Glutamatergic neuron (in vitro differentiated cells): ENCODE measurements at places on chromosomes 4 and X. TPM values are rescaled to one million over a fixed set of nuclear protein-coding genes. Genes with fewer than 3 reads are reported as not detected.

DNA sequence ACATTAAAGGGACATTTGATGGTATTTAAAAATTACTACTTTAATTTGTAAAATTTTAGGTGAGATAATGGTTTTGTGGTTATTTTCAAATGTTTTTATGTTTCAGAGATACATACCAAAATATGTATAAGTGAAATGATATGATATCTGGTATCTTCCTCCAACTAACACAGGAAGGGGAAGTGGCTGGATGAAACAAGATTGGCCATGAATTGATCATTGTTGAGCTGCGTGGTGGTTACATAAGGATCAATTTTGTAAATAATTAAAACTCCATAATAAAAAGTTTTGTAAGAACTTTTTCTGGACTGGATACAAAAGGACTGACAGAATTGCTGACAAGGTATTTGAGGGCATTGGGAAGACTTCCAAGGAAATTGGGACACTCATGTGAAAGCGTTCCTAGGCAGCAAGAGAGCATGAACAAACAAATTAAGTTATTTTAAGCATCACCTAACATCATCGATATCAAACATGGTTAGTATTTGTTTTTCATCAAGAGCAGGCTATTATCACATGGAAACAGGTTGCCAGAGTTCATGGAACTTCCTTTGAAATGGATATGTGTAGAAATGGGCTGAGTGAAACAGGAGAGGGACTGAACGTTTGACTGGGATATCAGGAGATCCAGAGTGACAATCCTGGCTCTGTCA, 4.4 kb upstream of the PGM2 start:
- peaks cover 9% of the 10 kb centered on the region for H3K27me3 ChIP-seq
- peaks cover 1% of the 10 kb centered on the region for H3K4me1 ChIP-seq
- H3K4me3 ChIP-seq, result no peak overlapping the region
- no peak overlapping the region for H3K27ac ChIP-seq
- no peak for DNase-seq
- H3K36me3 ChIP-seq, result peaks cover 6% of the 10 kb centered on the region

DNA sequence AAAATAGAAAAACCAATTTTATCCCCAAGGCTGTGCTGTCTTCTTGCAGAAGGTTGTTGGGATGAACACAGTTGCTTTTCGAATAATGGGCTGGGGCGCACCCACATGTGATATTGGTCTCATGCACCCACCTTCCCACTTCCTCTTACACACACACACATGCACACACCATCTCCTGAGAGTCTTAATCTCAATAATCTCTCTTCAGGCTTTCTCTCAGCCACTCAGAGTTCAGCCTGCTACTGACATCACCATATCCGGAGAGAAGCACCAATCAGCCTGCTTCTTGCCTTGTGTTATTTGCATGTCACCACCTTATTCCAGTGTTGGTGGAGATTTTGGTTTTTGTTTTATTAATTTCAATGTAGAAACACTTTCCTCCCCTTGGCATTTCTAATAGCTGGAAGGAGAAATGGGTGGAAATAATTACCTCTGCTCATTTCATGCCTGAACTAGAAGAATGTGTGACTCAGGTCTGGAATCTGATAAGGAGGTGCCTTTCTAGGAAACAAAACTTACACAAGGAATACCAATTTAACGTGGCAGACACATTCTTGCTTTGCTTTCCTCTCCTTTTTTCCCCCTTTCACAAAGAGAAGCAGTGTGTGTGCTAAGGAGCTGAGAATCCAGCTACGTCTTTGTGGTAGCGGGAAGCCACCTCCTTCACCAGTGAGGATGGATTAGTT, 400.2 kb downstream of the MID1IP1 start:
- peaks cover 3% of the 10 kb centered on the region for H3K4me1 ChIP-seq
- no peak for DNase-seq
- H3K4me3 ChIP-seq, result no peak overlapping the region
- H3K36me3 ChIP-seq, result no peaks in the 10 kb centered on the region
- H3K27ac ChIP-seq, result no peak overlapping the region

DNA sequence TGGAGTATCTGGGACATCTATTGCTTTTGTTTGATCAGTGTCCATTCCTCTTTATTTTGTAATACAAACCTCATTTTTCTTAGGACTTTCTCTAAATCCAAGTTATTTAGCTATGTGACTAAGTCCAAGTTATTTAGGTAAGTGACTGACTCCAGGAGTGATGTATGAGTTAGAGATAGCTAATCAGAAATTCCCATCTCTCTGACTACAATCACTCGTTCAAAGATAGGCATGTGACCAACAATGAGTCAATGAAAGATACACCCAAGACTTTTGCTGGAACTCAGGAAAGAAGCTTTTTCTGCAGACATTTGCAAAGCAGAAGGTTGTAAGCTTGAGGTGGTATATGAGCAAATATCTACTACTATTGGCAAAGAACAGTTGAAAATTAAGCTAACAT, 72.5 kb upstream of the KCNIP4 start:
- peaks cover 11% of the 10 kb centered on the region for H3K36me3 ChIP-seq
- no peak overlapping the region for H3K4me3 ChIP-seq
- H3K27ac ChIP-seq, result no peak overlapping the region
- H3K4me1 ChIP-seq, result no peaks in the 10 kb centered on the region
- DNase-seq, result no peak

Gene TMEM271
- total RNA-seq, result 22.7 TPM

Gene SH2D1A
- not detected for total RNA-seq

- H3K27ac ChIP-seq, result no peak overlapping the region
- H3K4me1 ChIP-seq, result no peaks in the 10 kb centered on the region
- peak; percentile 6 for DNase-seq
- peaks cover 9% of the 10 kb centered on the region for H3K27me3 ChIP-seq
- no peak overlapping the region for H3K4me3 ChIP-seq
Observed at GRCh38 chr4:1584498-1584897, 99.6 kb downstream of the FAM53A start.

Gene RIBC1
- total RNA-seq, result 0.64 TPM

DNA sequence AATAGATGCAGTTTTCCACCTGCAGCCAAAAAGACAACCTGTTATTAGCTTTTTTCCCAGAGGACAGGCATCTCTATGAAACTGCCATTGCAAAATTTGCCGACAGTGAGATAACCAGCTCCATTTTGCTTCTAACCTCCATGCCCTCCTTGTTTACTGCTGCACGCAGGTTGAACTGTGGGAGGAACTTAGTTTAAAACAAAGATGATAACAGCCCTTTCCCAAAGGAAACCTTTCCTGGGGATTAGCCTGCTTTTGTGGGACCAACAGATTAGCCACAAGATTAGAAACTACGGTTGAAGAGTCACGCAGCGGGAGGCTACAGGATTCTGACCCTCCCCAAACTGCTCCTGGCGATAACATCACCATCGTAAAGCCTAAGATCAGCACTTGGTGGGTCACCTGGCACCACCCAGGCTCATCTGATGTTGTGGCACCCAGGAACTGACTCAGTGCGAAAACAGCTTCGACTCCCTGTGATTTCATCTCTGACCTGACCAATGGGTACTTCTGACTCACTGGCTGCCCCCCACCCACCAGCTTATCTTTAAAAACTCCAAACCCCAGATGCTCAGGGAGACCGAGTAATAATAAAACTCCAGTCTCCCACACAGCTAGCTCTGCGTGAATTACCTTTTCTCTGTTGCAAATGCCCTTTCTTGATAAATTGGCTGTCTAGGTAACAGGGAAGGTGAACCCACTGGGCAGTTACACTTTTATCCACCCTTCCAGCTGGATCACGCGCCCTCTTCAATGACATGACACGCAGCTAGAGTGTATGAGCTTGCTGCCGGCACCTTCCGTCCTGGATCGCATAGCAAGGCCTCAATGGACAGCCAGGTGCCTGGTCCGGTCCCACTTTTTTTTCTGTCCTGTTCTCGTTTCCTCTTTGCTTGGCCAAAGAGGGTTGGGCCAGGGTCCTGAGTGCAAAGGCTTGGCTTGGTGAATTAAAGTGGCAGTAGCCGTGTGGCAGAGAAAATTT, 27.2 kb downstream of the NOP14 start:
- peaks cover 6% of the 10 kb centered on the region for H3K27me3 ChIP-seq
- DNase-seq, result no peak
- H3K4me3 ChIP-seq, result peak overlapping the region; percentile 84
- H3K36me3 ChIP-seq, result no peaks in the 10 kb centered on the region

DNA sequence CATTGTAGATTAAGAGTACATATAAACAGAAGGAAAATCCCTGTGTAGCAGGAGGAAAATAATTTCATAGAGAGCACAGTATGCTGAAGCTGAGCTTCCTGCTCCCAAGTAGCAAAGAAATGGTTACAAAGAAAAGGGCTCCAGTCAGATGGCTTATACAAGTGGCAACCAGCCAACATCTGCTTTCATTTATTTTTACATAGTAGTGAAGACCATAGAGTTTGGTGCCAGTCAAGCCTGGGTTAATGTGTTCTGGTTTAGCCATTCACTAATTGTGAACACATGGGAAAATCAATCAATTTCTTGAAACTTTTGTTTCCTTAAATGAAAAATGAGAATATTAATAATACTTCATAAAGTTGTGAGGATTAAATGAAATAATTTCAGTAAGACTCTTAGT, 111.3 kb upstream of the ELOVL6 start:
- H3K4me3 ChIP-seq, result no peak overlapping the region
- no peaks in the 10 kb centered on the region for H3K4me1 ChIP-seq
- no peak for DNase-seq
- H3K27ac ChIP-seq, result no peak overlapping the region
- H3K36me3 ChIP-seq, result no peaks in the 10 kb centered on the region
- peaks cover 4% of the 10 kb centered on the region for H3K27me3 ChIP-seq

Gene PCDH11X
- 2.2 TPM for total RNA-seq

Gene NEK1
- total RNA-seq, result 23.2 TPM

Gene ASMTL
- total RNA-seq, result 45.5 TPM

Gene CFAP99
- not detected for total RNA-seq

DNA sequence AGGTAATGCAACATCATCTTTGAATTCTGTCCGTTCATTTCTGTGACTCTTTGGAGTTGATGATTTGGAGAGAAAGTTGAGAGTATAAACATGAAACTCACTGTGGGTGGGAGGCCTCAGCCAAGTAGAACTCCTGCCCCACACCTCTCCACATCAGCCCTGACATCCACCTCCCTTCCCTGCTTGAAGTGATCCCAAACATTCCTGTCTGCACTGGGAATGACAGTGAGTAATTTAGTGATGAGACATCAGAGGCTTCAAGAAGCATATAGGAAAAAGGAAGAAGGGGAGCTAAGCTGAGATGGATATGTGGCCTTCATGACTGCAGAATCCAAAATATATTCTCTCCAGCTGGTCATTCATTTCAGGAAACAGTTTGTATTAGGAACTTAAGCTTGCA, 151.8 kb downstream of the SPATA18 start:
- DNase-seq, result no peak
- peaks cover 2% of the 10 kb centered on the region for H3K4me1 ChIP-seq
- peaks cover 5% of the 10 kb centered on the region for H3K27me3 ChIP-seq
- no peaks in the 10 kb centered on the region for H3K36me3 ChIP-seq
- H3K27ac ChIP-seq, result no peak overlapping the region

Gene SORCS2
- total RNA-seq, result 29.5 TPM
